Panc1 (cell line): ENCODE measurements at places on chromosomes 5 and 9. TPM values are rescaled to one million over a fixed set of nuclear protein-coding genes. Genes with fewer than 3 reads are reported as not detected.

GRCh38 chr5:177472460-177473442 is 683 bp downstream of the DBN1 start:
- DNase-seq: no peak

- no peak for DNase-seq
Observed at GRCh38 chr5:62631909-62632580, 53.4 kb downstream of the LRRC70 start.

DNA sequence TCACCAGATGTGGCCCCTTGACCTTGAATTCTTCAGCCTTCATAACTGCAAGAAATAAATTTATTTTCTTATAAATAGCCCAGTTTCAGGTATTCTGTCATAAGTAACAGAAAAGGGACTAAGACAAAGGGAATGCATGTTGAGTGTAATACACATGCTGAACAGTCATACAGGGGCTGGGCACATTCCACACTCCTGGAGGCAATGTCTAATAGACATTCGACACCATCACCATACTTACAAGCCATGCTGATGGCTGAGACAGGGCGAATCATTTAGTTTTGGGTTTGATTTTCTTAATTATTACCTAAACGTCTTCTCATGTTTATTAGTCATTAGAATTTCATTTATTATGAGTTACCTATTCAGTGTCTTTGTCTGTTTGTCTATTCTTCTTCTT is 68.5 kb downstream of the TENT4A start:
- no peak for DNase-seq

DNA sequence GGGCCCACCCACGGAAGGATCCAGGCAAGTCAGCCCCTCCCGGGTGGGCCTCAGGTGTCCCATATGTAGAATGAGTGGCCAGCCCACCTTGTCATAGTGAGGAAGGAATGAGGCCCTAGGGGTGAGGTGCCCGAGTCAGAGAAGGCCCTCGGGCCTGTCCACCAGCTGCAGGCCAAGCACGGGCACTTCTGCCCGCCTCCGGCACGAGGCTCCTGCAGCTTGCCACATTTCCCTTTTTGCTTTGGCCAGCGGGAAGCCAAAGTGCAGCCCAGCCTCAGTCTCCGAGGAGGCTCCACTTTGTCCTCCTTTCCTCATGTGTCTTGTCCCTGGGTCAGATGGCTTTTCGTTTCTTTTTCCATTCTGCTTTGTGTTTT is 72.9 kb downstream of the PSMB7 start:
- DNase-seq: no peak

MARVELD2 gene
- total RNA-seq: 17.3 TPM

- no peak for DNase-seq
Observed at GRCh38 chr5:82809420-82810143, 267.6 kb downstream of the TMEM167A start.

DNA sequence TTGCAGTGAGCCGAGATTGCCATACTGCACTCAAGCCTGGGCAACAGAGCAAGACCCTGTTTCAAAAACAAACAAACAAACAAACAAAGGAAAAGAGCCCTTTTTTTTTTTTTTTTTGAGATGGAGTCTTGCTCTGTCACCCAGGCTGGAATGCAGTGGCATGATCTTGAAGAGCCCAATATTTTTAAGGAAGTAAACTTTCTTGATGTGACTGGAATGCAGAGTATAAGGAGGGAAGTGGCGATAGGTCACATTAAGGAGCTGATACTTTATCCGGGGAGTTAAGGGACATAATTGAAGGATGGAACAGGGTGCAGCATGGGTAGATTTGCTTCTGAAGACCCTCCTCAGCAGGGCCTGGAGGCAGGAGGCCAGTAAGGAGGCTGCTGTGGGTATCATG is 13.0 kb downstream of the NAIF1 start:
- no peak for DNase-seq

CDH18 gene
- 7.0 TPM for total RNA-seq

GRCh38 chr9:114419796-114420195 is 32.0 kb upstream of the AKNA start:
- no peak for DNase-seq
